ENCODE measurements at places on chromosomes 2 and 18.

DNA sequence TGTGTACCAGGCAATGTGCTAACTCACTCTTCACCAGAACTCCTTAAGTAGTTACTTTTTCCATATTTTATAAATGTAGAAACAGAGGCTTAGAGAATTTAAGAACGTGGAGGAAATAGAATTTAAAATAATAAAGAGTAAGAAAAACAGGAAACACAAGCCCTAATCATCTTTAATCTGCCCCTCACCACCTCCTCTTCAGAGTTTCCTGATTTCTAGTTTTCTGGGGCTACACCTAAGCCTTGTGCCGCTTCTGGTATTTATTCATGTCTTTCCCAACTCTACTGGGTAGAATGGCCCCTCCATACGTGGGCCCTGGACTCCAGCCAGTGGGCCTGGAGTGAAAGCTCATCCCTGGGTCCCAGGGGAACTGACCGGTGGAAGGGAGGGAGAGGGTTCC lies 85.4 kb downstream of the RTN4 start:
- no peak for DNase-seq

- no peak for DNase-seq
Measured at GRCh38 chr2:20488201-20488641, 41.3 kb downstream of the RHOB start.

DNA sequence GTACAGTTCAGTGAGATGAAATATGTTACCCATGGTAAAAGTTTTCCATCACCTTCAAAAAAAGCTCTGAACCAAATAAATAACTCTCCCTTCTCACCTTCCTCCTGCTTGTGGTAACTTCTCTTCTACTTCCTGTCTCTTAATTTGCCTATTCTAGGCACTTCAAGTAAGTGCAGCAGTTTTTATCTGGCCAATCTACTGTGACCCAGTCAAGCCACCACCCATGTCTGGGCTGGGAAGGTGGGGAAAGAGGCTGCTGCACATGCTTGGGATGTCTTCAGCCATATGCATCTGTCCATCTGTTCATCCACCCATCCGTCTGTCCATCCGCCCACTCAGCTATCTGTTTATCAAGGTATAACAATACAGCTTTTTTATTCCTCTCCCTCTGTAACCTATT lies 31.6 kb downstream of the ZNF532 start:
- no peak for DNase-seq

GRCh38 chr2:43448822-43449110 lies 147.1 kb downstream of the THADA start:
- no peak for DNase-seq

- no peak for DNase-seq
Measured at GRCh38 chr2:174067815-174068214, 102.6 kb upstream of the SP3 start.

DNA sequence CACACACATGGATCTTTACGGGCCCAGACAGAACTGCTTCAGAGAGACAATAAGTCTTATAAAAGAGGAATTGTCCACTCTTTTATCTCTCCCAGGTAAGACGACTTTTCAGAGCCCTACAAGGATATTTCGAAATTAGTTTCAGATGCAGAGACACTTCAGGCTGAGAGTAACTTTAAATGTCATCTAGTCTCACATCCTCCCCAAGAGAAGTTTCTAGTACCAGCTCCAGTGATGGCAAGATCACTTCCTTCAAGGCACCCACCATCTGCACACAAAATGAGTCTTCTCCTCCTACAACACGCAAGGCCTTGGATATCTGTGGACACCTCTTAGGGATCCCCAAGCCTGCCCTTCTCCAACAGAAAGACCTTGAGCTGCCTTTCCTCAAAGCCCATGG lies 39.0 kb upstream of the KLHL29 start:
- DNase-seq, result no peak

GRCh38 chr2:69477627-69478026 lies 40.4 kb upstream of the NFU1 start:
- no peak for DNase-seq

DNA sequence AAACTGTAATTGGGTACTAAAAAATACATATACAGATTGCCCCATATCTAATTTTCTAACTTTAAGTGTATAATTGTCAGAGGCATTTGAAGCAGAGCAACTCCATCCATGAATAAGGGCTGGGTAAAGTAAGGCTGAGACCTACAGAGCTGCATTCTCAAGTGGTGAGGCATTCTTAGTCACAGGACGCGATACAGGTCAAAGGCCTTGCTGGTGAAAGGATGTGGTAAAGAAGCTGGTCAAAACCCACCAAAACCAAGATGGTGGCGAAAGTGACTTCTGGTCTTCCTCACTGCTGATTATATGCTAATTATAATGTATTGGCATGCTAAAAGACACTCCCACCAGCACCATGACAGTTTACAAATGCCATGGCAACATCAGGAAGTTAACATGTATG lies 50.0 kb downstream of the SLC8A1 start:
- no peak for DNase-seq

DNA sequence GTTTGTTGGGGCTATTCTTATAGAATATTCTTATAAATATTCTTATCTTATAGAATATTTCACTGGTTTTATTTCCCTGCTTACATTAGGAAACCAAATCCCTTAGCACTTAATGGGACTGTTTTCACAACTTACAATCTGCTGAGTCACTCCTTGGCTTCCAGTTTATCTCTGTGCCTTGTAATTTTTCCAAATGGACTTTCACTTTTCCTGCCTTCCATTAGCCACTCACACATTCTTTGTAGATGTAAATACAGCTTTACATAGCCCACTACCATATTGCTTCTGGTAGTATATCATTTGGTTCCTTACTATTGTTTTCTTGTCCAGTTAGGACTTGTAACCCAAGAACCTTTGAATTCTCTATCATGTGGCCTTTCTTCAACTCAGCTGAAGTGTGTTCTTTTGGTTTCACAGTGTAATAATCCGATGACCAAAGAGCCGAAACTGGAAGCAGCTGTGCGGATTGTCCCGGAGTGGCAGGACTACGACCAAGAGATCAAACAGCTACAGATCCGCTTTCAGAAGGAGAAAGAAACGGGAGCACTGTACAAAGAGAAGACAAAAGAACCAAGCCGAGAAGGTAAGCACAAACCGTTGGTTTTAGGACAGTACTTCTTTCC lies 96.1 kb downstream of the UGGT1 start:
- DNase-seq, result no peak

DNA sequence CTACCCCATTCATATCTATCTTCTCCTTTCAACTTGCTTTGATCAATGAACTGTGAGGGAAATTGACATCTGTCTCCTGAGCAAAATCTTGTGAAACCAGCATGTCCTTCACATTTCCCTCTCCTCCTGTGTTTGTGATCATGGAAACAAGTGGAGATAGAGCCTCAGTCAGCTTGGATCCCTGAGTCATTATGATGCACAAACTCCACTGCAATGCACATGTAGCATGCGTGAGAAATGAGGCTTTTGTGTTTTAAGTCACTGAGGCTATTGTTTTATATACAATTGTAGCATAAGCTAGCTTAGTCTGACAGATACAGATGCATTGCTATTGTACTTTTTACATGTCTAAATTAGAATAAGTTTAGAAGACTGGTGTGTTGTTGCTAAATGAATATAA lies 85.2 kb upstream of the HNMT start:
- no peak for DNase-seq

GRCh38 chr18:59691996-59692395 lies 5.2 kb downstream of the CCBE1 start:
- no peak for DNase-seq

- no peak for DNase-seq
Measured at GRCh38 chr2:44655401-44655864, 286.1 kb upstream of the SIX3 start.

DNA sequence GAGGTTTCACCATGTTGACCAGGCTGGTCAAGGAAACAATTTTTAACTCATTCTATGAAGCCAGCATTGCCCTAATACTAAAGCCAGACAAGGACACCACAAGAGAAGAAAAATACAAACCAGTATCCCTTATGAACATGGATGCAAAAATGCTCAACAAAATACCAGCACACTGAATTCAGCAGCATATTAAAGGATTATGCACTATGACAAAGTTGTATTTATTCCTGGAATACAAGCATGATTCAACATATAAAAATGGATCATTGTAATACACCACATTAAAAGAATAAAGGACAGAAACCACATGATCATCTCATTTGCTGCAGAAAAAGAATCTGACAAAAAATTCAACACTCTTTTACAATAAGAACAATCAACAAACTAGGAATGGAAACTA lies 138.7 kb downstream of the RAB3GAP1 start:
- no peak for DNase-seq

DNA sequence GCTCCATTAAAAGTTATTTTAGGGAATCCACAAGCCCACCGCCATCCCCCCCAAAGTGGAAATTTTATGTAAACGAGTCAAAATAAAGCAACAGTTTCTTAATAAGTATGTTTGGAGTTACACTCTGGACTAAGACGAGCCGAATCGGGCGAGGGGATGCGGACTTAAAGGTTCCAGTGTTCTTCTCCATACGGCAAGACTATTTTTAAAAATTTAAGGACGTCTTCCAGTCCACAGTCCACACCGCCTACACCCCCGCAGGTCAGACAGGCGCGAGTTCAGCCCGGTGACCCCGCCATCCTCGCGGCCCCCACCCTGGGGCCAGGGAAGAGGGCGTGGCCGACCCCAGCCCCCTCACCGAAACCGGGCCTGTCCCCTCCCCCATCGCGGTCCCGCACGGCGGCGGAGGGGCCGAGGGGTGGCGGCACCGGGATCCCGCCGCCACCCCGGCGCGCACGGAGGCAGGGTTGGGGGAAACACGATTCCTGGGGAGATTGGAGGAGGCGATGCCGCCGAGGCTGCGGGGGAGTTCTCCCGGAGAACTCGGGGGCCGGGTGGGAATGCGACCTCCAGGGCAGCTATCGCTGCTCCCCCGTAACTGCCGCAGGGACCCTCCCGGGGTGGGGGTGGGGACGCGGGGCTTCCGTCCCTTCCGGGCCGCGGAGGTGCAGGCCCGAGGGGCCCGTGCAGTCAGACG lies 24.5 kb upstream of the SMAD7 start:
- DNase-seq, result no peak

DNA sequence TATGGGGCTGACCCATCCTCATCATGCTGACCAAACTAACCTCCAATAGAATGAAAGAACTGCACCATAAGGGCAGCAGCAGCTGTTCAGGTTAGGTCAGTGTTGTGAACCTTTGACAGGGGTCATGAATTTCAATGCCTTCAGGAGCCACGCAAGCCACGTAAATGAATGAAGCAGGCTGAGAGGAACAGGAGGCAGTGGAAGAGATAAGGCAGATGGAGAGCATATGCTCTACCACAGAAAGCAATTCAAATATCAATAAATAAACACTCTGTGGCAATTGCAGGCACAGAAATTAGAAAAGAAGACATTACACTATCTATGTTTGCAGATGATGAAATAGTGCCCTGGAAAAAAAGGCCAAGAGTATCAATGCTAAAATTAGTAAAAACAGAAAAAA lies 56.3 kb downstream of the SCG2 start:
- no peak for DNase-seq

DNA sequence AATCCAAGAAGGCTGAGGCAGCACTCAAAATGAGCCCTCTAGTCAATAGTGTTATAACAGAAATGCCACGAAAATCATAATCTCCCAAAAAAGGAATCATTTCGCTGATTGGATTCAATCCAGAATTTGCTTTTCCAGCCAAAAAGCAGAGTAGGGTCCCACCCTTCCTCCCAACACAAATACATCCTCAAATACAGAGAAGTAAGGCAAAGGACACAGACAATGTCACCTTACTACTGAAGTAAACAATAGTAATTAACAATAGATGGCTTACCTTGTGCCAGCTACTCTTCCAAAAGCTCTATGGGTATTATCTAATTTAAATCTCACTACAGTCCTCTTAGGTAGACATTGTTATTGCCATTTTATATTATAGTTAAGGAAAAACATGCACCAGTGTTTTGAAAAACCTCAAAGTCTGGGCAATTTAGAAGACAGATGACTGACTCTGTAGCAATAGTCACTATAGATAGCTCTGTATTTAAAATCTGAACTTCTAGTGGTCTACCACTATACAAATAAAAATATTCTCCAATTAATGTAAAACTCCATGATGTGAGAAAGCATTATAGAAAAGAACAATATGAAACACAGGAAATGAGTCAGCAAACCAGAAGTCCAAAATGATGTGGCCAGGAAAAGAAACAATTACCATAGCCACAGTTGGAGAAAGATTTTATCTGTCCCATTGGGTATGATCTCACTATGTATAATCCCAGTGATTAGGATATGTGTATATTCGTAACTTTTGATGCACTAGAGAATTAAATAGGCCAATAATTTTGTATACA lies 305.0 kb upstream of the ERBB4 start:
- no peak for DNase-seq

DNA sequence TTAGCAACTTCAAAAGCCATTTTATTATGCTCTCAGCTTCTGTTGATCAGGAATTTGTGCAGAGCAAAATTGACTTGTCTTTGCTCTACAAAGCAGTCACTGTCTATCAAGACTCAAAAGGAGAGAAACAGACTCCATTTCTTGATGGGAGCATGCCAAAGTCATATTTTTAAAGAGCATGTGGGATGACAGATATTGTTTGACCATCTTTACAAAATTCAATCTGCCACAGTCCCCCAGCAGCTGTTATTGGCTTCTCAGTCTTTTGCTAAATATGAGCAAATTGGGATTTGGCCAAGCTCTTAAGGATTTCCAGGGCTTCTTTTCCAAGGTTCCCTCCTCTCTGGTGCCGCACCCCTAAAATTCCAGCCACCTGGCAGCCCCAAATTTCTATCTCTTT lies 67.9 kb downstream of the TEX51 start:
- DNase-seq, result no peak

DNA sequence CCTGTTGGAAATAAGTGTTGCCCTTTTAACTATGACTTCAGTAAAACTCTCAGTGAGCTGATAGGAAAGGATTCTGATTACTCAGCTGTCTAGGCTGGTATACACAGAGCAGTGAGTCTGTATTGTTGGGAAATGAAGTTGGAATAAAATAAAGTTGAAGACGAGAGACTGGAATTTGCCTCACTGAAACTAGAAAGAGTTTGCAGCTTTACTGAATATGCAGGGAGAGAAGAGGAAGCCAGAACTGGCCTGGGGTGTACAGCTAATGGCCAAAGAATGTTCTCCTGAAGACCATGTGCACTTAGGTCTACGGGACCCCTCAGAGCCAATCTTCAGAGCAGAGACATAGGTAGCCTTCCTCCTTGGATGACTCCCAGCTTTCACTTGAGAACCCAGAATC lies 26.5 kb downstream of the EIF4E2 start:
- no peak for DNase-seq

DNA sequence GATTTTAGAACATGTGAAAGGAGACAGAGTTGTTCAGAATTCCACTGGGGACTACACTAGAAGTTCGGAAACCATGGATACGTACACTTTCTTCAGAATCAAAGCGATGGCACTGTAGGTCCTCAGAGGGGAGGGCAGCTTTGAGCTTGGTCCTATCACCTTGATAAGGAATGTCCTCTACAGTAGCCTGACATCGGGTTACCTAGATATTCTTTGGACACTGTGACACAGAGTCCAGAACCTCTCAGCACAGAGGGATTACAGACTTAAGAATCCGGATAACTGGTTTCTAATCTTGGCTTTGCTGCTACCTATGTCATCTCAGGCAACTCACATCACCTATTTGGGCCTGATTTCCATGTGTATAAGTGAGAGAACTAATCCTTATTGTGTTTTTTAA lies 14.0 kb downstream of the LBH start:
- no peak for DNase-seq

- DNase-seq, result no peak
Measured at GRCh38 chr2:220961143-220961860, 610.8 kb downstream of the EPHA4 start.

- no peak for DNase-seq
Measured at GRCh38 chr2:43233218-43234212, 7.1 kb upstream of the ZFP36L2 start.

- no peak for DNase-seq
Measured at GRCh38 chr2:187989925-187990623, 301.6 kb upstream of the GULP1 start.

GRCh38 chr2:167935803-167936110 lies 311.6 kb downstream of the STK39 start:
- no peak for DNase-seq
